ENCODE measurements at places on chromosomes 12 and 14.

GRCh38 chr12:91100906-91101305 is 10.4 kb downstream of the LUM start:
- DNase-seq = no peak

DNA sequence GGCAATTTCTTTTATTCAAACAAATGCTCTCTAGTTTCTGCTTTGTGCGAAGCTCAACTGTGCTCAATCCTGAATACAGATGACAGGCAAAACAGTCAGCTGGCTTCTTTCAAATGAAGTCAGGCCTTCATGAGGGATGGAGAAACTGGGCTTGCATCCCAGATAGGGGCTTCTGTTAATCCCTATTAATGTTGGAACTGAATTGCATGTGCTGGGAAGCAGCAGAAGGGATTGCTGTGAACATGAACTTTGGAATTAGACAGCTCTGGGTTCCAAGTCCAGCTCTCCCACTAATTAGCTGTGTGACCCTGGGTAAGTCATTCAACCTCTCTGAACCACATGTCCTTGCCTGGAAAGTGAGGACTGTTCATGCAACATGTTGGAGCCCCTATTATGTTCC is 21.1 kb upstream of the CORO1C start:
- no peak for DNase-seq

GRCh38 chr14:91858536-91859275 is 8.6 kb downstream of the TC2N start:
- DNase-seq = no peak

DNA sequence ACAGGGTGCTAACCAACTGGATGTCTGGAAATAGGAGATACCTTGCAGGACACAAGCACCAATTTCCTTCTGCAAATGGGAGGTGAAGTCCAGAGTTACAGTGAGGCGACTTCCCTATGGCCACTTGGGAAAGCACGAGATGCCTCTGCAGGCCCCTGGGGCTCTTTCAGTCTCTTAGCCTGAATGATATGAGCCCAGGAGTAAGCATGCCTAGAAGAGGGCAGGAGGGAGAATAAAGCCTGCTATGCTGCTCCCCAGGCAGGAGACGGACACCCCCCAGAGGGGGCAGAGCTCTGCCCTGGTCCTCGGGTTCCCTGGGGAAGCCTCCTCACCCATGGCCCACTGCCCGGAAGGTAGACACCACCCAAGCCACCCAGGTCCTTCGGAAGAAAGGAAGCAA is 105.1 kb downstream of the GCH1 start:
- DNase-seq = no peak

- DNase-seq = no peak
Measured at GRCh38 chr12:43882578-43883178, 46.8 kb downstream of the TMEM117 start.

GRCh38 chr12:11902525-11902875 is 168.2 kb upstream of the BCL2L14 start:
- no peak for DNase-seq
